ENCODE measurements at places on chromosomes 13 and 19.

GRCh38 chr19:39778763-39779162 lies at the start of gene LEUTX:
Gene LEUTX (plus strand): TSS chr19:39778854. CDS start chr19:39778921, 67 bp downstream.
- DNase-seq, result no peak

- DNase-seq, result no peak
These were observed 72.3 kb upstream of the POMP start for GRCh38 chr13:28586439-28587173.

GRCh38 chr19:41531438-41532311 lies 44.3 kb upstream of the CEACAM21 start:
- DNase-seq, result no peak

GRCh38 chr19:2629491-2630351 lies 72.8 kb downstream of the GNG7 start:
- no peak for DNase-seq

DNA sequence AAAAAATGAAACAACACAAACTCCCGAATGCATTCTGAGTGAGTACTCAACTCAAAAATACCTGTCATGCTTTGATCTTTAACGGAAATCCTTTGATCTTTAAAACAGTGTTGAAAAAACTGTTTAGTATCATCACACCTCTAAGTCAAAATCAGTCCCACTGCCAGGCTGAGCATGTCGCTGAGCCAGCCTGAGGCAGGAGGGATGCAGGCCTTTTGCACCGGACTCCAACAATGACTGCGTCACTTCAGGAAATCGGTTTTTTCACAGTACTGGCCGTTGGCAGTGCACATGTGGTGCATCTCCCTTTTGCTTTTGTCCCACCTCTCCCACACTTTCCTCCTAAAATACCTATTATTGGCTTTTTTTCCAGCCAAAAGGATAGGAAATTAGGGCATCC lies 78.2 kb downstream of the SHISA2 start:
- no peak for DNase-seq

GRCh38 chr19:39403331-39404312 lies 3.0 kb upstream of the ZFP36 start:
- peak; percentile 30 for DNase-seq

GRCh38 chr19:29260477-29261317 lies 47.7 kb upstream of the UQCRFS1 start:
- no peak for DNase-seq

DNA sequence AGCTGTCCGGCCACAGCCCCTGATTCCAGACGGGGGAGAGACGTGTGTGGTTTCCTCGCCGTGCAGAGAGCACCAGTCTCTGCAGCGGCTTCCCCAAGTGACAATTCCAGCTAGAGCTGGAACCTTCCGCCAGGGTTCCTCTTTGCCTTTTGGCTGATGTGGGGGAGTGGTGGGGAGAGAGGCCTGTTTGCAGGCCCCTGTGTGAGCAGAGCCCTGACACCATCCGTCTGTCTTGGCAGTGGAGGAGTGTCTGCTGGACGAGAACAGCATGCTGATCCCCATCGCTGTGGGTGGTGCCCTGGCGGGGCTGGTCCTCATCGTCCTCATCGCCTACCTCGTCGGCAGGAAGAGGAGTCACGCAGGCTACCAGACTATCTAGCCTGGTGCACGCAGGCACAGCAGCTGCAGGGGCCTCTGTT lies 25.0 kb downstream of the LAMP1 start:
- no peak for DNase-seq

DNA sequence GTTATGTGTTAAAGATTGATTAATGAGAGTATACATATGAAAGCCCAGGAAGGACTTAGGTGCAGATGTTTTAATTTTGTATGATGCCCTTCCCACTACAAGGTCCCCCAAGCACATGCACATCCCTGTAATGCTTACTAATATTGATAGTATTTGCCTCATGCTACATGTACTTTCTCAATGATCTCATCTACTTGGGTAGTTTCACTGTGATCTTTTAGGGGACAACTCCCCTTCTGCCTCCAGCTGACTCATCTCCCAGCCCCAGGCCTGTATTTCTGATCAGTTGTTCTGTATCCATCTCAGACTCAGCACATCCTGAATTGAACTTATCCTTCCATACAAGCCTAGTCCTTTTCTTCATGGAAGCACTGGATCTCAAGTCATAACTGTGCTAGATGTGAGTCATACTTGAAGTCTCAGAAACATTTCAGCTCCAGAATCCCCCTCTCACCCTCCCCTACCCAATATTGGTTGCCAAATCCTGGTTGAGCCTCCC lies 49.4 kb upstream of the INTS6 start:
- DNase-seq, result no peak

- no peak for DNase-seq
These were observed 6.1 kb downstream of the CRB3 start for GRCh38 chr19:6470173-6470572.

- DNase-seq, result no peak
These were observed 2.8 kb upstream of the IFNL2 start for GRCh38 chr19:39265321-39265916.

DNA sequence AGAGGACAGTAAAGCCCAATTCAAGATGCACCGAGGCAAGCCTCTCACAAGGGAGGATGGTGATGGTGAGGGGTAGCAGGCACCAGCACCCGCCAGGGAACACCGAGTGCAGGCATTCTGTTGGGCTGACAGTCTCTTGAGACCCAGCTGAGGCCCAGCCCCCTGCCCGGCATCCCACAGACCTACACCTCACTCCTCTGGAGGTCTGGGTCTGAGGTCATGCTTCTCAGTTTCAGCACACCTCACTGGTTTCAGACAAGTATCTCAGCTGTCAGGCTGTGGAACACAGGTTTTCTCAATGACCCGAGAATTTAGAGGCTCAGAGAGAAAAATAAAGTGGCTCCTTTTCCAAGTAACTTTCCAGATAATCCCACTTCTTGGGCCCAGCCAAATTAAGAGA lies 27.7 kb upstream of the EPHX3 start:
- DNase-seq, result no peak

DNA sequence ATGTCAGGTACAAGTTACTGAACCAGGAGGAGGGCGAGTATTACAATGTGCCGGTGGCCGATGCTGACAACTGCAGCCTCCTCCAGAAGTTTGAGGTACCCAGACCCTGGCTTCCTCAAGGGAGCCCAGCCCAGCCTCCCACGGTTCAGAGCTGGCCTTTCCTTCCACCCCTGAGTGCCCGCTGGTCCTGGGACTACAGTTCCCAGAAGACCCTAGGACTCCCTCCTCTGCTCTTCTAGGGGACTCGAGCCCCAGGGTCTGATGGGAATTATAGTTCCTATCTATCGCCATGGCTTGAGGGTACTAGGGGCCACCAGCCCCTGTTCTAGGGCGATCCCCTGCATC lies 11.0 kb downstream of the PRKCG start:
- DNase-seq, result no peak

- DNase-seq, result no peak
These were observed 1251.9 kb upstream of the SLC10A2 start for GRCh38 chr13:104318121-104318520.

DNA sequence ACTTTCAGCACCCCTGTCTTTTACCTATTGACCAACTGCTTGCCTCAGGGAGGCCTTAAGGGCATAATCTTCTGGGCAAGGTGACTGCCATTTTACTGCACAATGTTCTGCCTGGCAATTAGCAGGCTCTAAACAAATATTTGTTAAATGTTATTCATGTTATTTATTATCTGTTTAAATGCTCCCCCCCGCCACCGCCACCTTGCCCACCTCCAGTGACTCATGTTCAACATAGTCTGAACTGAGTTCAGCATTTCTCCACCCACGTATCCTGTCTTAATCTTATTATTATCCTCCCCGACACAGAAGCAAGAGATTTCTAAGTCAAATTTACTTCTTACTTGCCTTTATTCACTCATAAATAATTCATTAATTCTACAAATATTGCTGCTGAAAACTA lies 144.8 kb downstream of the LIG4 start:
- DNase-seq, result no peak

- no peak for DNase-seq
These were observed 33.0 kb downstream of the KPNA3 start for GRCh38 chr13:49759503-49759902.

- no peak for DNase-seq
These were observed at the start of gene CELF5 for GRCh38 chr19:3224346-3225168. Gene CELF5 (plus strand): TSS chr19:3224661. CDS start chr19:3224740, 79 bp downstream.

- no peak for DNase-seq
These were observed 396.8 kb downstream of the EFNB2 start for GRCh38 chr13:106138620-106139019.

- DNase-seq, result no peak
These were observed 12.7 kb downstream of the PRKCG start for GRCh38 chr19:53894707-53895106.

- DNase-seq, result no peak
These were observed 87.9 kb downstream of the DIAPH3 start for GRCh38 chr13:60075850-60076249.

DNA sequence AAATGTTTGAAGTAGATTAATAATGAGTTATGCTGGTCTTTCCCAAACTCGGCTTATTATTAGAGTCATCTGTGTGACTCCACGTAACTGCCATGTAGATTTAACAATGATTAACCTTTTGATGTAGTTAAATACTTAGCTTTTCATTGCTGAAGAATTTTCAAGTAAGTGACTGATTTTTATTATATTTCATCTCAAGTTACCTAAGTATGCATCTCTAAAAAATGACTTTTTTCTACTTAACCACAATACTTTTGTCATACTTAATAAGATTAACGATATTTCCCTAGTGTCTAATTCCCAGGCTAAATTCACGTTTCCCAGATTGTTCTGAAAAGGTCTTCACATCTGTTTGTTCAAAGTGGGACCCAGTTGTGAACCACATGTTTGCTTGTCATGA lies 17.8 kb downstream of the BIVM start:
- no peak for DNase-seq

GRCh38 chr13:42873081-42873480 lies 91.7 kb downstream of the FAM216B start:
- no peak for DNase-seq

DNA sequence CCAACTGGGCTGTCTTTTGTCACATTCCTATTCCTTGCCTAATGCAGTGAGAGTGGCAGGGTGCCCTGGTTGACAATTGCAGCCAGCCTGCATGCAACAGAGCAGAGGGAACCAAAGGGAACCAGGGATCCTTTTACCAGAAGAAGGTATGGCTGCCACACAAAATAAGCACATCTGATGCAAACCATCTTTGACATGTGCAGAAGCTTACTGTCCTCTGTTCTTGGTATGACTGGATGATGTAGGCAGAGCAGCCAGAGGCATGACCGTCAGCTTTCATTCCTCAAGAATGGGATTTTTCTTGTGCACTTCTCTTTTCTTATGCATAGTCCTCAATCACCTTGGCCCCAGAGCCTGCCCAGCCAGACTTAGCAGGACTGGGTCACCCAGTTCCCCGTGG lies 116.1 kb downstream of the UQCRFS1 start:
- DNase-seq, result no peak

GRCh38 chr13:66855131-66855530 lies 375.0 kb downstream of the PCDH9 start:
- no peak for DNase-seq

DNA sequence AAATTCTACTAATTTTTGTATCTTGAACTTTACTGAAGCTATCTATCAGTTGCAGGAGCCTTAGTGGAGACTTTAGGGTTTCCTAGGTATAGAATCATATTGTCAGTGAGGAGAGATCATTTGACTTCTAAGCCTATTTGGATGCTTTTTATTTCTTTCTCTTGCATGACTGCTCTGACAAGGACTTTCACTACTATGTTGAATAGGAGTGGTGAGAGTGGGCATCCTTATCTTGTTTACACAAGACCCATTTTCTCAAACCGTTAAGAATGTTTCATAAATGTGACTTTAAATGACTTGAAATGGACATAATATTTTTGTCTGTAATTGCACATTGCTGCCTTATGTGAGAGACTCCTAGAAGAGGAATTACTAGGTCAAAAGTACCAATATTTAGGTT lies 17.9 kb upstream of the CSNK1A1L start:
- no peak for DNase-seq

DNA sequence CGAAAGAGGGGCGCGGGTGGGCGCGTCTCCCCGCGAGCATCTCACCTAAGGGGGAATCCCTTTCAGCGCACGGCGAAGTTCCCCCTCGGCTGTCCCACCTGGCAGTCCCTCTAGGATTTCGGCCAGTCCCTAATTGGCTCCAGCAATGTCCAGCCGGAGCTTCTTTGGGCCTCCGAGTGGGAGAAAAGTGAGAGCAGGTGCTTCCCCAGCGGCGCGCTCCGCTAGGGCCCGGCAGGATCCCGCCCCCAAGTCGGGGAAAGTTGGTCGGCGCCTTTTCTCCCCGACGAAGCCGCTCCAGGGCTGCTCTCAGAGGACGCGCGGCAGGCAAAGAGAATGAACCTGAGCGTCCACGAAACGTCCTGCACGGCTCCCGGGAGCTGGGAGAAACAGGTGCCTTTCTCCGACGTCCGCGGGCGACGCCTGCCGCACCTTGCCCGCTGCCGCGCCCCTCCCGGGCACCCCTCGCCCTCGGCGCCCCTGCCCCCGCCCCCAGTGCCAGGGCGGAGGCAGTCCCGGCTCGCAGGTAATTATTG lies 366 bp upstream of the KL start:
- DNase-seq, result no peak

DNA sequence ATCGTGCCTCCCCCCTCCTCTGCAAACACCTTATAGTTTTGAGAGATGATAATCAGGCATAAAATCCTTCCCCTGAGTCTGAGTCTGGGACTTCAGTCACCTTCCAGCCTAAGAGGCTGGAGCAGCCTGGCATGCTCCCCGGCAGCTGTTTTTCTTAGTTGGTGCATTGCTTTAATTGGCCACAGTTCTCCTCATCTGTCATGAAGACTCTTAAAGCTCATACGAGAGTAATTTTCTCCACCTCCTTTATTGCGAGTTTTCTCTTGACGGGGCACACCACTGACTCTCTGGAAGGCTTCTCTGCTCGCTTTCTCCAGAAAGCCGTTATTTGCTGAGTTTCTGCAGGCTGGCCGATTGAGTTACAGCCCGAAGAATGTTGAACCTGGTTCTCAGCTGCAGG lies 310.5 kb downstream of the ATP8A2 start:
- DNase-seq, result no peak

DNA sequence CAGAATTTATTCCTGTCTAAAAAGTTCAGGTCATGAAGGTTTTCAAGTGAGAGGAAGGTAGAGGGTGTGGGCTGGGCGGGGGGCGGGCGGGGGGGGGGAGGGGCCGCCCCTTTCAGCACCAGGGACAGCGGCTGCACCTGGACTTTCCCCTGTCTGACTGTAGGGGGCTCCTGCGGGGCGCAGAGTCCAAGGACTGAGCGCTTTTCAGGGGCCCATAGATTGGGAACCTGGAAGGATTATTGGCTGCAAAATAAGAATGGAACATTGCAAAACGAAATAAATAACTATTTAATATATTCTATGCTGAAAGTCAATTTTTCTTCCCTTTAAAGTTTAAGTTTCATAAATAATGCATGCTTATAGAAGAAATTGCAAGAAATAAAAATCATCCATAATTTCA lies 8.9 kb upstream of the CYP4F3 start:
- DNase-seq, result no peak

GRCh38 chr13:110103534-110103933 lies 203.4 kb downstream of the COL4A1 start:
- DNase-seq, result no peak
